ENCODE measurements at places on chromosomes 5 and 9. TPM values are rescaled to one million over a fixed set of nuclear protein-coding genes. Genes with fewer than 3 reads are reported as not detected.

GRCh38 chr9:132749306-132749705 lies 79.0 kb downstream of the GTF3C4 start:
- DNase-seq: no peak

GRCh38 chr5:40277161-40277906 lies 402.4 kb upstream of the PTGER4 start:
- DNase-seq: no peak

DNA sequence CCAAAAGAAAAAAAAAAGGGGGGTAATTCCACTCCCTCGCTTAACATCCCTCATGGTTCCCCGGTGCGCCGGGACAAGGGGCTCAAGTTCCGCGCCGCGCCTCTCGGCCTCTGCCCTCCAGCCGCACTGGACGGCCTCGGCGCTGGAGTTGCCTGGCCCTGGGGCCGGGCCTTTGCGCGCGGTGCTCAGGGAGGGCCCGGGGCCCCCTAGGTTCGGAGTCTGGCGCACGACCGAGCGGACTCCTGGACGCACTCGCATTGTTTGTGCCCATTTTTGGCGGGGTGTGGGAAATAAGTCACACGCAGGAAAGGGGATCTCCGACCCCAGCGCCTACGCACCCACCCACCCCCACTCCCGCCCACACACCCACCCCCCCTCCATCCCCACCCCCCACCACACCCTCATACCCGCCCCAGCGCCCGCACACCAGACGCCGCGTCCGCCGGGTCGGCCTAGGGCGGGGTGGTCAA lies 381 bp downstream of the MED22 start:
- peak; percentile 43 for DNase-seq

DNA sequence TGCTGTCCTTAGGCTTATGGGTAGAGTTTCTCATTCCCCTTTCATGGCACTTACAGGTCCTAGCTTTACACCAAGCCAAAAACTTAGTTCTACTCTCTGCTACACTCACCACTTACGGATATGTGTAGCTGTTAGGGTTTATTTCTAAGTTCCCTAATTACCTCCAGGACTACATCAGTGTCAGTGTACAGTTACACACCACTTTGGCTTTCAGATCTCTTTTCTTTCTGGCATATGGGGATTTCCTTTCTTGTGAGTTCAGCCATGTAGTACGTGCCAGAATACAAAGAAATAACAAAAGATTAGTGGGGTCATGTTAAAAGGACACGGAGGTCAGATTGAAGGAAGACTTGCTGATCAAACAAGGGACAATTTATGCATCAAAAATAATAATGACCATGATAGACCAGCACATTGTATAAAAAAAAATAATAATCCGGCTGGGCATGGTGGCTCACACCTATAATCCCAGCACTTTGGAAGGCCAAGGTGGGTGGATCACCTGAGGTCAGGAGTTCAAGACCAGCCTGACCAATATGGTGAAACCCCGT lies 41.8 kb downstream of the LYRM7 start:
- DNase-seq: no peak

DNA sequence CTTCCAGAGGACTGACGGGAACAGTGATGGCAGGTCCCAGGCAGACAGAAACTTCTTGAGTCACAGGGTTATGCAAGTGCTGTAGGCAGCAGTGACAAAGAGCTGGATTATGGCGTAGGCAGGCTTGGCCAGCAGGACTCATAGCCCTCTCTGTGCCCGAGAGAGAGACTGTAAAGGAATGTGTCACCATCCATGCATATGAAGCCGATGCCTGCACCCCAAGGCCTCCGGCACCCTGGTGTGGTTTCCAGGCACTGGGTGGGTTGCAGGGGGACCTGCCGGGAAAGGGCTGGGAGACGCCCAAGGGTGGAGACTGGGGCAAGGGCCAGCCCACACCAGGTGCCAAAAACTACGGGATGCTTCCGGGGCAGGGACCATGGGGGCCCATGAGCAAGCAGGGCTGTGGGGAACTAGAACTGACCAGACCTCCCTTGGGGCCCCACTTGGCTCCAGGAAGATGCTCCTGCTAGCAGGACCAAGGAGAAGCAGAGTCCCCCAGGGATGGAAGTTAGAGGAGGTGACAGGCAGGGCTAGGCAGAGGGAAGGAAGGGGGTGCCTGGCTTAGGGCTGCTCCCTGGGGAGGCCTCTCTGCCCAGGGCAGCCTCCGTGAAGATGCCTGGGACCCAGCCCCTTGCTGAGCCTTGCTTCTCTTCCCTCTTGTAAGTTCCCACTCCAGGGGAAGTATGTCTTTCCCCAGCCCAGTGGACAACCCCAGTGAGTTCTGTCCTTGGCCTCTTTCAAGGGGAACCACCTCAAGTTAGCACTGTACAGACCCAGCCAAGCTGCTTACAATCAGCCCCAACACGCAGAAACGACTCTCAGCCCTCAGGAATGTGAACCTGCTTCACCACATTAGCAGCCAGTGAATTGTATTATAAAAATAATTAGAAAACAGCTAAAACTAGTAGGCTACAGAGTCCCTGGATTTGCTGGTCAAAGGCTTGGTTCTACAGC lies 10.5 kb upstream of the IPPK start:
- DNase-seq: no peak

DNA sequence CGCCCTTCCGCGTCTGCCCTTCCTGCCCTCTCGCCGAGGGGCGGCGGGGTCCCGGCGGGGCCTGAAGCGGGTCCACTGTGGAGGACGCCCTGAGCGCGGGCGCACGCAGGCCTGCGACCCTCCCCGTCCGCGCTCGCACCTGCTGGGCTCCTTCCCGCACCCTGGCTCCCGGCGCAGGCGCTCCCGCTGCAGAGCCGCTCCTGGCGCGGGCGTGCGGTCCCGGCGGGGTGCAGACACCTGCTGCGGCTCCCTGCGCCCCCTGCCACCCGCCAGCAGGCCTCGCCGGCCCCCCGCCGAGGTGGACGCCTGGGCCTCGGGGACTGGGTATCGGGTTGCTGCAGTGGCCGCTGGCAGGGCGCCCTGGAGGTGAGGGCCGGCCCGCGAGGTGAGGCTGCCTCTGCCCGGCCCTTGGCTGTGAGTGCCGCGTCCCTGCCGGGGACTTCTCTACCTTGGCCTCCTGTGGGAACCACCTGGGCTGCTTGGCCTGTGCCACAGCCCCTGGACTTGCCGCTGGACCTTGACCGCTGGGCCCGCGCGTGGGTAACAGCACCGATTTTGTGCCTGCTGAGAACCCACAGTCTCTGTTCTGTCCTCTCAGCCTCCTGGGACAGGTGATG lies 627 bp downstream of the ARRDC1 start:
- no peak for DNase-seq

DNA sequence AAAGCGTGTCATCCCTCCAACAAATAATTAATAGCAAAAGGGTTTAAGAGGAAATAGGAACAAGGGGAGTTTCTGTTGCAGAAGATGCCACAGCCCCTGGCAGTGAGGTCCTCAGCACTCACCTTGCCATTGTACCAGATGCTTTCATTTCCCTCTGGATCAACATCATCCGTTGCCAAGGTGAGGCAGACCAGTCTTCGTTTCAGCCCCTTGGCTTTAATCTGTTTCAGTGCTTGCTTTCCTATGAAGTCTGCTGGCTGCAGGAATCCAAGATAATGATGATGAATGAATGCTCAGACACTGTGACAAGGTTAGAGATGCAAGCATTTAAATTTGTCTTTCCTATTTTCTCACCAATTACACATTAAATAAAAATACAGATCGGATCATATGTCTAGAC lies 20.0 kb upstream of the ARSB start:
- no peak for DNase-seq

GRCh38 chr5:143261748-143262392 lies 141.6 kb downstream of the NR3C1 start:
- no peak for DNase-seq

GRCh38 chr9:33082538-33083326 lies 6.3 kb upstream of the SMU1 start:
- no peak for DNase-seq

- no peak for DNase-seq
Observed at GRCh38 chr5:72552041-72552557, 44.9 kb upstream of the ZNF366 start.

DNA sequence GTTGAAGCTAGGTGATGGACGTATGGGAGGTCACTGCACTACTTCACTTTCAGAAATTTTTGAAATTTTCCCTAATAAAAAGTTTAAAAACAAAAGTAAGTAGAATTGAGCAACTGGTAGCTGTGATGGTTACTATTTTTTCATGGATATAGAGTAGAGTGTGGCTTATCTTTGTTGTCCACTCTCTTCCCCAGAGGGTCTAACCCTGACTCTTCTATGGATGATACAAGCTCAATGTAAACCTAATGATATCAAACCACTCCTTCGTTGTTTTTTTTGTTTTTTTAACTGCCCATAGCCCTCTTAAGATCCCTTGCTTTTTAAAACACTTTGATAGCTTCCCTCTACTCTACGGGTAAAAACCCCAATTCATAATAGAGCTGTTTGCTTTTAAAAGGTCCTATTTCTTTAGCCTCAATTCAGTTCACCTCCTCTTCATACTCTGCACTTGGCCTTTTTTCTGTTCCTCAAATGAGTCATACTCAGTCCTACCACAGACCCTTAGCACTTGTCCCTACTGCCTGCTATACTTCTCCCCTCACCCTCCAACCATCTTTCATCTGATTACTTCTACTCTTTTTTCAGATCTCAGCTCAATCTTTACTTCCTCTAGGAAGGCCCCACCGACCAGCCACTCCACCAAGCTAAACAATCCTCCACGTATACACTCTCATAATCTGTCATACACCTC lies 2.6 kb downstream of the HDAC3 start:
- DNase-seq: no peak

DNA sequence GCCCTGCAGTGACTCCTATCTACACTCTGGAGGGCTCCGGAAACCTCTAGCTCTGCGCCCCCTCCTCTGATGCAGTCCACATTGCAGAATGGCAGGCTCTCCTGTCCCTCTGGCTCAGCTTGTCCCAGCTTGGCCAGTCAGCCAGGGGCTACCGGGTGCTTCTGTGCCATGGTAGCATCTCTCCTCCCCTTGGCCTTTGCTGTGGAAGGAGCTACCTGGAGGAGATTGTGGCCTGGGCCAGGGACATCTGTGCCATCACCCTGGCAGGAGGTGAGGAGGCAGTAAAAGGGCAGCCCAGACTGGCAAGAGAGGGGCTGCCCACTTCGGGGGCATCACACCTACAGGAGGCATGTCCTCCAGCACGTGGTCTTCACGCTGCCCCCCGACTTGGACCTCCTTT lies 38.1 kb upstream of the FCN1 start:
- DNase-seq: no peak

- no peak for DNase-seq
Observed at GRCh38 chr5:143599474-143599873, 196.0 kb upstream of the NR3C1 start.

- DNase-seq: no peak
Observed at GRCh38 chr5:53956632-53957031, 353.7 kb downstream of the ARL15 start.

GRCh38 chr9:120366644-120367019 lies 213.3 kb downstream of the CDK5RAP2 start:
- peak; percentile 35 for DNase-seq

DNA sequence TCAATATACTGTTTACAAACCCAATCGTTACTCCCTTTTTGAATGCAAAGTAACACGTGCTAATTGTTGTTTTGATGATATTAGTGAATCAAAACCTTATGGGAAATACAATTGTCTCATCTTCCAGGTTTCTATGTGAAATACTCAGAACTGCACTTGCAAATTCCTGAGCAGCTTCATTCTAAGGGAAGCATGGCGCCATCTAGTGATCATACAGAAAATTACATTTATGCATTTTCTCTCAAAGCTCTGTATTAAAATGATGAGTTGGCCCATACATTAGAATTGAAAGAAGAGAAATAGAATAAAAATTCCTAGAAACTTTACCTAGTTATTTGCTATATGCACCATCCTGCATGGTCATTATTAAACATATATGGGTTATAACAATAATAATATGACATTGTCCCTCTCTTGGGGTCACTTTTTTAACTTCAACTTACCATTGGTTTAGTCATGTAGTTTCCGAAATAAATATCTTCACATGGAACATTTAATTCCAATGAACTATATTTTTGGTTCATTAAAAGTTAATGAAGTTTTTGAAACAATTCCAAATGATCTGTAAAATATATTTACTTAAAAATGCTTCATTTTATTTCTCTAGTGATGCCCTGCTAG lies 220.0 kb downstream of the PDE4D start:
- peak; percentile 65 for DNase-seq

DNA sequence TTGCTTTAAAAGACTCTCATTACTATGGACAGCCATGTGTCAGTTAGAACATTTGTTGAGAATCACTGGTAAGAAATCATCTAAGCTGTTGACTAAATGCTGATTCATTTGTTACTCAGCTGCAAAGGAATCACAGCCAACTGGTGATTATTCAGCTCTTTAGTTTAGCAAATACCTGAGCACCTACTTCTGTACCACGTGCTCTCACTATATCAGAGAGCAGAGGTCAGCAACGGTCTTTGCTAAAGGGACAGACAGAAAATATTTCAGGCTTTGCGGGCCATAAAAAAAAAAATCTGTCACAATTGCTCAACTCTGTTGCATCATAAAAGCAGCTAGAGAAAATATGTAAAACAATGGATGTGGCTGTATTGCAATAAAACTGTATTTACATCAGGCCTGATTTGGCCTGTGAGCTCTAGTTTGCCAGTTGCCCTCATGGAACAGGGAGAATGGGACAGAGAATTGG lies 377.6 kb downstream of the DNAH5 start:
- DNase-seq: no peak

GRCh38 chr5:1003296-1003937 lies 5.2 kb upstream of the NKD2 start:
- DNase-seq: no peak

GRCh38 chr5:147332658-147333057 lies 97.8 kb downstream of the STK32A start:
- no peak for DNase-seq

DNA sequence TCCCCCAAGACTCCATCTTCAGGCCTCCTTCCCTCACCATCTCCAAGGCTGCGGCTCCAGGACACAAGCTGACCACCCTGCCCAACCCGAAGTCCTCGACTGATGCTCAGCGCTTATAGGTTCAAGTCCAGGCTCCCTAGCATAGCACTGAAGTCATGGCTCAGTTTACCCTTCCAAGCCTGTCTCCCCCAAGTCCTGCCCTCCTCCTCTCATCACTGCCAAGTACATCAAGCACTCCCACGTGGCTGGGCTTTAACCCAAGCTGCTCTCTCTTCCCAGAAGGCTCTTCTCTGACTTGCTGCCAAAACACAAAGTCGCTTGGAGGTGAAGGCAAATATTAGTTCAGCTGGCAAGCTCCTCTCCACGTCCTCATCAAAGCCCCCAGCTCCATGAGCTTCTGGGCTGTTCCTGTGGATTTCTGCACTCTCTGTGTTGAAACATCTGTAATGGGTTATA lies 22.1 kb upstream of the MARCHF6 start:
- peak; percentile 73 for DNase-seq

DNA sequence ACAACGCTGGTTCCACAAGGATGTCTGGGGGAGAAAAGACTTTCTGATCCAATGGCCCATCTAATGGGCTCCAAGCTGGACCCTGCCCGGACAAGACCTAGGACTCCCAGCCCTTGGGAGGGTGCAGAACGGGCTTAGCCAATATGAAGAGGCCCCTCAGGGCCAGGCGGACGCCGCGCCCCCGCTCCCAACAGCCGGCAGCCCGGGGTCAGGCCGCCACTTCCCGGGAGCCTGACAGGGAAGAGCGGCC lies 493 bp downstream of the P4HA2 start:
- DNase-seq: no peak

GRCh38 chr5:52597625-52598024 lies 190.1 kb upstream of the ITGA1 start:
- no peak for DNase-seq

NEUROG1 gene
- not detected for polyA plus RNA-seq

SCGB3A2 gene
- polyA plus RNA-seq: 0.61 TPM

OSTF1 gene
- polyA plus RNA-seq: 16.6 TPM

TLX3 gene
- not detected for polyA plus RNA-seq

GMCL2 gene
- not detected for polyA plus RNA-seq

PAPPA gene
- polyA plus RNA-seq: 0.67 TPM

S1PR3 gene
- polyA plus RNA-seq: 18.7 TPM

QRFP gene
- polyA plus RNA-seq: 0.26 TPM

CNTLN gene
- polyA plus RNA-seq: 7.7 TPM
